Nephron progenitor cell (in vitro differentiated cells): ENCODE measurements at places on chromosomes 3 and 15.
A peak's percentile ranks its signal among the peaks of the same experiment; 100 is the strongest.

DNA sequence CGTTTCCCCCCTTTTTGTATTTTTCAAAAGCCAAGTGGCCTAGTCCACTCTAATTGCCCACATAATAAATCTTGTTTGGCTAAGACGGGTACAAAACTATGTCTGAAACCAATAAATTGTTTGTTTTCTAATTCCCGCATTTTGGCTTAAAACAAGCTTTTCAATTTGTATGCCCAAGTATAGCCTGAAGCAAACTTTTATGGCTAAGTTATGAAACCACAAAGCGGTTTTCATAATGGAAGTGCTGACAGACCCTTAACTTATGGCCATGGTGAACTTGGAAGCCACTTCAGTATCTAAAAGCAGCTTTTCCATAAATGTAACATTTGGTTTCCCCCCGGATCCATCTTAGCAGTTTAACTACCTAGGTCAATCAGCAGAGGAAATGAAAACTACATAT, 29.9 kb upstream of the POLR2M start:
- no peak for DNase-seq

DNA sequence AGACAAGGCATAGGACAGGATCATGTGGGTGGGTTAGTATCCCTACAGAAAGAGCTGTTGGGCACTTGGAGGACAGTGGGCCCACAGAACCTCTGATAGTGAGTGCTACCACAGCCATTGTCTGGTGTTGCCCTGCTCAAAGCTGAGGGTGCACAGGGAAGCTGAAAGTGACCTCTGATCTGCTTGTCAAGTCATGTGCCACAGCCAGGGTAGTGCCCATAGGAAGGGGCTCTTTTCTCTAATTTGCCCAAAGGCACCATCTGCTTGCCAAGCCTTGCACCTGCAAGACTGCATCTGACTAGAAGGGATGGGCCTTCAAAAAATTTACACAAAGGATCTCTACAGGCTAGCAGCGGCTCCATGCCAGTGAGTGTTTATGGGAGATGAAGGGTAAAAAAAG, 87.4 kb upstream of the GSK3B start:
- DNase-seq: no peak

DNA sequence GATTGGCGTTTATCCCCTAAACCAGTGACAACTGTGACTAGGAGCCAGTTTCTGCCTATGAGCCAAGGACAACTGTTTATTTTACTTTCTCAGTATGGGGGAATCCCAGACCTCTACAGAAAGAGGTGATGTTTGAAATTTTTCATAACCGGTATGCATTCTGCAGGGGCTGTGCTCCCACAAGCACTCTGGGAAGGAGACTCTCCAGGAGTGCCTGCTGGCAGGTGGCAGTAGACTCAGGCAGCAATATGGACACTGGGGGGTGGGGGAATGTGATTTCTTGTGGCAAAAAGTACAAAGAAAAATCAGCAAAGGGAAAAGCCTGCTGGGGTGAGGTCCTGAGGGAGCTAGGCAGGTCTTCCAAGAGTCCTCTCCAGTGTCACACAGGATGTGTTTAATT, 5.9 kb downstream of the TGM4 start:
- no peak for DNase-seq

GRCh38 chr3:107524326-107524840, 1.6 kb downstream of the BBX start:
- peak; percentile 7 for DNase-seq

DNA sequence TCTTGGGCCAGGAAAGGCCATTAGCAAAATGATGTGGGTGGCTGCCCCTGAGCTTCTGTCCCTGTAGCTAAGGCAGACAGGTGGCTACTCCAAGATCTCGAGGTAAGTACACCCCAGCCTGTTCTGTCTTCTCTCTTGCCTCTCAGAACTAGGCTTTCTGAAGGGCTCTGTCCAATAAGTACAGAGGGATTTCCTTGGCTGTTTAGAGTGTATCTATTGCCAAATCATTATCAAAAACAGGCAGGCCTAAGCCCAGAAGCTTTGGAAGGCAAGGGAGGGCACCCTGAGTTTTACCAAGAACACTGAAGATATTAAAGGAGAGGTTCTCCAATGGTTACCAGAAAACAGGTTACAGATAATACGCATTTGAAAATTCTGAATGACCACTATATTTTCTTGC, 156.6 kb downstream of the MYRIP start:
- no peak for DNase-seq

- no peak for DNase-seq
Measured at GRCh38 chr3:128226186-128226725, 73.0 kb downstream of the EEFSEC start.

GRCh38 chr3:33360136-33360825, 79.9 kb downstream of the UBP1 start:
- no peak for DNase-seq

- DNase-seq: no peak
Measured at GRCh38 chr3:16203031-16203430, 28.6 kb downstream of the GALNT15 start.

GRCh38 chr3:76864355-76864754, 175.5 kb upstream of the ROBO2 start:
- DNase-seq: no peak

- DNase-seq: no peak
Measured at GRCh38 chr15:87354661-87355410, 901.7 kb downstream of the NTRK3 start.

DNA sequence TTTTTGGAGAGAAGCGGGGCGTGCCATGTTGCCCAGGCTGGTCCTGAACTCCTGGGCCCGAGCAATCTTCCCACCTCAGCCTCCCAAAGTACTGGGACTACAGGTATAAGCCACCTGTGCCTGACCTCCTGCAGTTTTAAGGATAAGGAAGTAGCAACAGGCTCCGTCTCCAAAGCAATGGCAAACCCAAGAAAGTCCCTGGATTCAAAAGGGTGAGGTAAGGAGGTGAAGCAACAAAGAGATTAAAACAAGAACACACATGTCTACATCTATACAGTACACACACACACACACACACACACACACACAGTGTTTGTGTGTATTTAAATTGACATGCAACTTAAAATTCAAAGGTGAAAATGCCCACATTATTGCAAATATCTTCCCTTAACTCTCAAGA, 58.9 kb downstream of the ABCC5 start:
- DNase-seq: no peak

GRCh38 chr15:60941448-60941847, 287.7 kb downstream of the RORA start:
- DNase-seq: no peak

DNA sequence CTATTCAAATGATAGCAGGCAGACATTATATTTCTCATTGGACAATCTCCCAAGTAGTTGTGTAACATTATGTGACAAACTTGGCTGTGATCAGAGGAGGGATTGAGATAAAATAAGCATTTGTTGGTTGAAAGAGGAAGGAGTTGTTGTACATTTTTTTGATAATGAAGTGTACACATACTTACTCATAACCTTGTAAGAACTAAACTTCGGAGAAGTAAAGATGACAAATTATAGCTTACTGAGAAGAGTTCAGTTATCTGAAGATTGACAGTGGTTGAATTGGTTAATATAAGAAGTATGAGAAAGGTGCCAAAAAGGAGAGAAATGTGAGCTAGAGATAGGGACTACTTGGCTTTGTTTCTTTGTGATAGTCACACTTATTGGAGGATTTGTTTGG, 32.6 kb downstream of the STT3B start:
- no peak for DNase-seq

DNA sequence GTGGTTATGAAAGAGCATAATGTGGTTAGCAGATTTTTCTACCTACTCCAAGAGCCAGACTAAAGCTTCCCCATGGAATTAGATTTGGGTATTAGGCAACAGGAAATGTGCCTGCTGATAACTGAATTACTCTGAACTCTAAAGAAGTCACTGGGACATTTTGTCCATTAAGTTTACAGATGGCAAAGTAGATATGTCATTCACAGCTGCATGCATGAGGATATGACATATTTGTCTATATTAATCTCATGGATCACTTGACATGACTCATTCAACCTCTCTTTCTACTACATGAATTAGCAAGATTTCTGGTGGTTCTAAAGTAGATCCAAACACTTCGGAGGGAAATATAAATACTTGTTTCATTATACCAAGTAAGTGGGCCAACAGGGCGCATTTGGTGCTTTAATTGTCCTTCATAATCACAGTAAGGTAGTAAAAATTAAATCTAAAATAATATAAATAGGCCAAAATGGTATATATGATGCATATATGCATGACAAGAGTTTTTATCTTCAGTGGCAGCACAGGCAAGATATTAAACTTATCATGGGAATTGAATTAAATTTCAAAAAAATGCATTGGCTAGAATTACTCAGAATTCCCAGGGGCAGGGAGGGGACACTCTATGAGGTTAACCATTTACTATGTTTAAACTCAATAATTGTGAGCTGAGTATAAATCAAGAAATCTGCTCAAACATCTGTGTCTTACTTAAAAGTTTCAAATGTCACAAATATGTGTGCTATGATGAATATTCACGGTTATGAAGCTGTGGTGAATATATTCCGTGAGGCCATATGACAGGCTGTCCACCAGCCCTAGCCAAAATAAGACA, 365.3 kb upstream of the KCNMB2 start:
- no peak for DNase-seq

GRCh38 chr15:88835646-88836045, 32.4 kb downstream of the ACAN start:
- no peak for DNase-seq

- no peak for DNase-seq
Measured at GRCh38 chr3:38605981-38606380, 43.5 kb downstream of the SCN5A start.

GRCh38 chr3:171064461-171064860, 37.9 kb upstream of the SLC2A2 start:
- DNase-seq: no peak

DNA sequence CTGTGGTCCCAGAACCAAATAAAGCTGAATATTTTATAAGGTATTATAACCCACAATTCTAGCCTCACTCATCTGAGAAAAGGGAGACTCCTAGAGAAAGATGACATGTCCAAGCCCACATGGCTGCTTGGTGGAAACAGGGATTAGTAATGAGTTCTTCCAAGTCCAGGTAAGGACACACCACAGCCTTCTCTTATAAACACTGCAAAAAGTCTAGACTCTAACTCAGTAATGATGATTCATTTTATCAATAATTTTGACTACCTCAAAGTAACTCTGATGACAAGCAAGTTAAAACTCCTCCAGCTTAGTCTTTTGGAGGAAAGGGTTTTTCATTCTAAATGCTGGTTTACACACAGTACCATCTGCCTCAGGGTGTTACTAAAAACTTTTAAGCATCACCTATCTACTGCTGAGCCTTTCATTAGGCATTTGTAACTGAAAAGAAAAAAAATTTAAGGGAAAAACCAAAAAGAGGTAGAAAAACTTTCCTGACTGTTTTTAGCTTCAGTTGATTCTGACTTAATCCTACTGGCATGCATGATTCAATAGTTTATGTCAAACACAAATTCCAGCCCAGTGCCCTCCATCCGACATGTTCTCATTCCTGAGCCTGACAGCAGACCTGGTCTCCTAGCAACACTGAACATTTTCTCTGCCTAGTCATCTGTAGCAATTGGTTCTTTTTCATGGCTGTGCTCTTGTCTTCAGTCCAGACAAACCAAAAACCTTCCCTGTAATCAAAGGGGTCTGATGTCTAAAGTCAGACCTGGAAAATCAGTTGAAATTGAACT, 43.9 kb downstream of the P3H2 start:
- DNase-seq: peak; percentile 44

GRCh38 chr15:61119556-61119955, 109.5 kb downstream of the RORA start:
- DNase-seq: no peak

GRCh38 chr3:13727890-13728289, 152.0 kb downstream of the WNT7A start:
- no peak for DNase-seq

- no peak for DNase-seq
Measured at GRCh38 chr15:67117370-67117769, 52.0 kb downstream of the SMAD3 start.

DNA sequence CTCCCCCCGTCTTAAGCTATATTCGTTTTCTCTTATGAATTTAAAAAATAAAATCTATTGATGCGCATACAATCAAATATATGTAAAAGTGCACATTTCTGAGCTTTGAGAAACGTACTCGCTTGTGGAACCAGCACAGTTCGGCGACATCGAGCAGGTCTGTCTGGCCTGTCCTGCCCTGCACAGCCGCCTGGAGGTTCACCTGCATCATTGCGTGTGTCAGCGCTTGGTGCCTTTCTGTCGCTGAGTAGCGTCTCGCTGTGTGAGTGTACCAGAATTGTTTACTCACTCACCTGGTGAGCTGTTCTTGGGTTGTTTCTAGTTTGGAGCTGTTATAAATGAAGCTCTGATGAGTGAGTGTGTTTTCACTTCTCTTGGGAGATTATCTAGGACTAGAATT, 104.0 kb downstream of the VGLL4 start:
- DNase-seq: no peak

- DNase-seq: no peak
Measured at GRCh38 chr3:128410669-128411573, 55.8 kb downstream of the DNAJB8 start.

GRCh38 chr15:79028411-79028964, 62.1 kb downstream of the RASGRF1 start:
- peak; percentile 67 for DNase-seq

- no peak for DNase-seq
Measured at GRCh38 chr3:50226888-50227389, 9.1 kb upstream of the GNAI2 start.

DNA sequence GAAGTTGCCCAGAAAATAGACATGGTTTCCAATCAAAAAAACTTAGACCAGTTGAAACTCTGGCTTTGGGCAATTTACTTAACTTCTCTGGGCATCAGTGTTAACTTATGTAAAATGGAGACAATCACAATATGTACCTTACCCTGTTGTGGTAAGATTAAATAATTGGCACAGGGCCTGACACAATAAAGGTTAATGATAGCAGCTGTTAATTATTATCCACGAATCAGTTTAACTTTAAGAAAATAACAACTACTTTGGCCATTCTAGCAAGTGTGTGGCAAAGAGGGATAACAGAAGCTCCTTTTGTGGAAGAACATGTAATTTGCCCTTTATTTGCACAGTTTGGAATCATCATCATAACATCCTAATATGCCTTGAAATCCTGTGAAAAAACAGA, 787.6 kb downstream of the FHIT start:
- DNase-seq: no peak

- no peak for DNase-seq
Measured at GRCh38 chr15:27081676-27082418, 110.9 kb downstream of the GABRG3 start.

DNA sequence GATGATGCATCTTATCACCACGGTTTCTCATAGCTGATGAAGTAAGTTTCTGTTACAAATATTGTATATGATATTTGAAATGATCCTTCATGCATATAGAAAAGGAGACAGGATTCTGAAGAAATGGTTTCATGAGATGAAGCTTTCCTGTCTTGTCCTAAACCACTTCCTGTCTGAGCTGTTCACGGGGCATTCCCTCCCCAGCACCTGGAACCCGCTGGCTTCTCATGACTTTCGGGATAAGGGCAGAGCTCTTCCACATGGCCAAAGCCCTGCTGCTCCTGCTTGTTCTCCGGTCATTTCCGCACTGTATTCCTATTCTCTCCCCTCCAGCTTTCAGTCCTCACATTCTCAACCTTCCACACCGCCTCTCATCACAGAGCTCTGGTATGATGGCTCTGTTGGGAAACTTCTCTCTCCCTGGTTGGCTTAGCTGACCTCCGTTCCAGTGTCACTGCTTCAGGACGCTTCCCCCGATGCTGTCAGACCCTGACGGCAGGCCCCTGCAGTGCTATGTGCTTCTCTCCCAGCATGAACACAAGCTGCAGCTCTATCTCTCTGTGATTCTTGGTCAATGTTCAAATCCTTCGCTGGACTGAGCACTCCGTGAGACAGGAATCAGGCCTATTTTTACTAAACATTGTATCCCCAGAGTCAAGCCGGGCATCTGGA, 86.9 kb upstream of the HERC1 start:
- peak; percentile 27 for DNase-seq

- DNase-seq: peak; percentile 38
Measured at GRCh38 chr15:57259568-57260040, 116.7 kb upstream of the CGNL1 start.
